ENCODE measurements at places on chromosomes 4 and X.

DNA sequence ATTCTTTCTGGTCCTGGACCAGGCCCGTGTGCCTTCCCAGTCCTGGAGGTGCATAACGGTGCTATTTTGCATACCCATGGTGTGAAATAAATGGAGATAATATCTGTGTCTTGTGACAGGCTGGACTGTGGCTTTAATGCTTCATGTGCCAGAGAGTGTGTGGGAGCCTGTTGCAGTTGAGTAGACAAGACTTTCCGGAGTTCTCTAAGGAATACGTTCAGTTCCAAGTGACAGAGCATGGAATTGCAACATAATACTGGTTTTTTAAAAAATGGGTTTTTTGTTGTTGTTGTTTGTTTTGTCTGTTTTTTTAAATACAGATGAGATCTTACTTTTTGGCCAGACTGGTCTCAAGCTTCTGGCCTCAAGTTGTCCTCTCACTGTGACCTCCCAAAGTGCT lies 74.0 kb downstream of the HPRT1 start:
- no peaks in the 10 kb centered on the region for H3K27me3 ChIP-seq
- no peak overlapping the region for H3K27ac ChIP-seq
- no peaks in the 10 kb centered on the region for H3K36me3 ChIP-seq
- no peaks in the 10 kb centered on the region for H3K4me1 ChIP-seq

DNA sequence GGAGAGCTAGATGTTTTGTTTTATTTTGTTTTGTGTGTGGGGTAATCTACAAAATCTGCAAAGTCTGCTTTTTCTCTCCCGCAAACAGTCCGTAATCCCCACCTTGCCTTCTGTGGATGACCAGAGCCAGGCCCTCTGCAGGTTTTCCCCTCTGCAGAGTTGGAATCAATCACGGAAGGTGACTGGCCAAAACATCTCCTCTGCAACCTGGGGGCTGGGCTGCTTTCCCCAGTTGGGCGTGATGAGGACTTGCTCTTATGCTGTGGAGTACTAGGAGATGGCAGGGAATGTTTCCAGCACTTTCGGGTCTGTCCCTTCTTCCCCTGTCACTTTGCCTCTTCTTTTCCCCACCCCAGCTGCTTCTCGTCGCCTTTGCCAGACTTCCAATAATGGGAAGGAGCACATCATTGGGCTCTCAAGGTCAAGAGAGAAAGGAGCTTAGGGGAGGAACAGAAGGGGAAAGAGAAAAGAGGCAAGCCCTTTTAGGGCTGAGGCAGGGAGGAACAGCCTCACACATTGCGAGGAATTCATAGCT lies 1.1 kb downstream of the TMEM35A start:
- H3K27ac ChIP-seq = no peak overlapping the region
- no peaks in the 10 kb centered on the region for H3K4me1 ChIP-seq
- H3K36me3 ChIP-seq = no peaks in the 10 kb centered on the region
- H3K4me3 ChIP-seq = no peak overlapping the region
- peaks cover 16% of the 10 kb centered on the region for H3K27me3 ChIP-seq
- DNase-seq = no peak

GRCh38 chrX:10524578-10524977 lies 95.8 kb downstream of the MID1 start:
- H3K4me3 ChIP-seq = no peak overlapping the region
- H3K27ac ChIP-seq = no peak overlapping the region
- no peaks in the 10 kb centered on the region for H3K27me3 ChIP-seq
- DNase-seq = no peak
- no peaks in the 10 kb centered on the region for H3K36me3 ChIP-seq

- no peak overlapping the region for H3K27ac ChIP-seq
- H3K36me3 ChIP-seq = no peaks in the 10 kb centered on the region
- no peak for DNase-seq
- H3K4me3 ChIP-seq = no peak overlapping the region
- H3K27me3 ChIP-seq = no peaks in the 10 kb centered on the region
- no peaks in the 10 kb centered on the region for H3K4me1 ChIP-seq
Observed at GRCh38 chr4:26985873-26986272, 125.2 kb downstream of the STIM2 start.

DNA sequence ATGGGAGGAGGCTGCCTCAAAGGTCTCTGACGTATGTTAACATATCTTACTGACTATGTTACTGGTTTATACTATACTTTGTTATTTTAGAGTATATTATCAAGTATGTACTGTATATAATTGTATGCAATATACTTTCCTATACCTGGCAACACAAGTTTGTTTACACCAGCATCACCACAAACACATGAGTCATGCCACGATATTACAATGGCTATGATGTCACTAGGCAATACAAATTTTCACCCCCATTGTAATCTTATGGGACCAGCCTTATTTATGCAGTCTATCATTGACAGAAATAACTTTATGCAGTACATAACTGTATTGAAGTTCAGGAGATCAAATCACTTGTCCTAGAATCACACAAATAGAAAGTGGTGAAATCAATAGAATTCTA lies 329.9 kb upstream of the SLC7A11 start:
- no peaks in the 10 kb centered on the region for H3K36me3 ChIP-seq
- no peak for DNase-seq
- no peaks in the 10 kb centered on the region for H3K27me3 ChIP-seq

DNA sequence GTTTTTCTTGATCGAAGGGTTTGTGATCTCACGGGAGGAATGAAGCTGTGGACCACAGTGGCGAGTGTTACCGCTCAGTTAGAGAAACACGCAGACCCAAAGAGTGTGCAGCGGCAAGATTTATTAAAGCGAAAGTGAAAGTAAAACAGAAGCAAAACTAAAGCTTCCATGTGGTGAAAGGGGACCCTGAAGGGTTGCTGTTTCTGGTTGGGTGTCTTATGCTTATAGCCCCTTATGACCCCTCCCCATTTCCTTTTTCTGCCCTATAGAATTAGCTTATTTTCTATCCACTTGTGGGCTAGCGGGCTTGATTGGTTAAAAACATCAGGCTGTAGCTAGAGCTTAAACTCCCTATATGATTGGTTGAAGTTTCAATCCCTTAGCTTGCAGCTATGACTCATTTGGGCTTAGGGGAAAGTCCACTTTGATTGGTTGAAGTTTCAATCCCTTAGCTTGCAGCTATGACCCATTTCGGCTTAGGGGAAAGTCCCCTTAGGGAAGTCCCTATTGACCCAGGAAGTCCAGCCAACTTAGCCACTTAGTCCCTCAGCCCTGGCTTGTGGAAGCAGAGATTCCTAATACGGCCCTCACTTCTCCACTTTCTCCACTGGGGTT lies 171.2 kb upstream of the NWD2 start:
- H3K27me3 ChIP-seq = no peaks in the 10 kb centered on the region
- H3K4me1 ChIP-seq = no peaks in the 10 kb centered on the region
- DNase-seq = no peak
- H3K36me3 ChIP-seq = no peaks in the 10 kb centered on the region
- H3K27ac ChIP-seq = no peak overlapping the region

DNA sequence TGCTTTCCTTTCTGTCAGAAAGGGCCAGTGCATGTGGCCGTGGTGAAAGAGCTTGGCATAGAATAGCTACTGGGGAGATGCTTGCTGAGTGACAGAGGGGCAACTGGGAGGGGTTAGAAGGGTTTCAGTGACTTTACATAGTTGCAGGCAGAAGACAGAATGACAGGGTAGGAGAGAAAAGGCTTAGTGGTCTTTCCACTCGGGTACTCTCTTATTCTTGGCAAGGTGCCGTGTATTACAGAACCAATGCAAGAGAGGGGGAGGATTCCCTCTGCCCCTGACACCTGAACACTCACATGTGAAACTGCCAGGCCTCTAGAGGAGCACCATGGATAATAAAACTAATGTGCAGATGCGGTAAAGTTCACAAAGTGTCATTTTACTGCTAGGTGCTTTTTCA lies 228.2 kb downstream of the MGST2 start:
- H3K27ac ChIP-seq = no peak overlapping the region
- no peaks in the 10 kb centered on the region for H3K27me3 ChIP-seq
- H3K4me3 ChIP-seq = no peak overlapping the region
- no peak for DNase-seq
- H3K4me1 ChIP-seq = no peaks in the 10 kb centered on the region

DNA sequence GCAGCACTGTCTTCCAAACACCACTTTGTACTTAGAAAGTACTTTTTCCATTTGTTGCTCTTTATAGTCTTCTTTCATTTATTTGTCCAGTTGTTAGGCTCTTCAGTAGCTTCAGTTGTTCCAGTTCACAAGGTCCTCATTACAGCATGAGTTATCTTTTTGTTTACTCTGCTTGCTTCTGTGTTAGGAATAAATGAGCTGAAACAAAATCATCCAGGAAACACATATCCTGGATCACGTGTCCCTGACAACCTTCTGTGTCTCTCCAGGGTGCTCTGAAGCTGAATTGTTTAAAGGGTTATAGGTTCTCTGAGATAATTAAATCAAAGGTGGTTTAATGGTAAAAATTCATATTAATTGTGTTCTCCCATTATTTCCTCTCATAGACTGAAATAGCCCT lies 19.9 kb upstream of the KLHL8 start:
- H3K27ac ChIP-seq = peak overlapping the region; percentile 1
- no peaks in the 10 kb centered on the region for H3K36me3 ChIP-seq
- DNase-seq = no peak
- peaks cover 10% of the 10 kb centered on the region for H3K4me1 ChIP-seq

DNA sequence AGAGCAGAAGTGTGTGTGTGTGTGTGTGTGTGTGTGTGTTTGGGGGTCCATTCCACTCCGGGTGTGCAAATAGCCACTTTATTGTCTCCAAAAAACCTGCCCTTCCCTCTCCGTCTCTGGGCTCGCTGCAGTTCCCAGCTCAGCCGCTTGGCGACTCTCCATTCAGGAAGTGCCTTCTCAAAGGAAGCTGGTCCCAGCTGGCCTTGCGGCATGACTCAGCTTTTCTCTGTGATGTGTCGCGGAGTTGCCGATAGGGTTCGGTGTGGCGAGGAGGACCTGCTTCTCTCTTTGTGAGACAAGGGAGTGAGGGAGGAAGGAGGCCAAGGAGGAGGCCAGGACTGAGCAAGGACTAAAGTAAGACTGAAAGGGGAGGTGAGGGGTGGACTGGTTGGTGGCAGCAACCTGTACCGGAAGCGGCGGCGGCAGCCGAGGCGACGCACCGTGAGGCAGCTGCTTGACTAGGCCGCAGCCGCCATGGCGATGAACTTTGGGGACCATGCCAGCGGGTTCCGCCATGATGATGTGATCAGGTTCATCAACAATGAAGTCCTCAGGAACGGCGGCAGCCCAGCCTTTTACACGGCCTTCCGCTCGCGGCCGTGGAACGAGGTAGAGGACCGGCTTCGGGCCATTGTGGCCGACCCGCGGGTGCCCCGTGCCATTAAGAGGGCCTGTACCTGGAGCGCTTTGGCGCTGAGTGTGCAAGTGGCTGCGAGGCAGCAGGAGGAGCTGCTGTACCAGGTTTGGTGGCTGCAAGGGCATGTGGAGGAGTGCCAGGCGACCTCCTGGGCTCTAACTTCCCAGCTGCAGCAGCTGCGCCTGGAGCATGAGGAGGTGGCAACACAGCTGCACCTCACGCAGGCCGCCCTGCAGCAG lies at the start of gene TEX13C:
Gene TEX13C (plus strand): TSS at position 226 of the 876 bp plus-strand sequence. CDS start 249 bp downstream, at position 475.
- H3K4me3 ChIP-seq = no peak within 1 kb of the TSS
- no peaks in the 10 kb centered on the region for H3K27me3 ChIP-seq
- no peak for DNase-seq
- no peaks in the 10 kb centered on the region for H3K36me3 ChIP-seq

DNA sequence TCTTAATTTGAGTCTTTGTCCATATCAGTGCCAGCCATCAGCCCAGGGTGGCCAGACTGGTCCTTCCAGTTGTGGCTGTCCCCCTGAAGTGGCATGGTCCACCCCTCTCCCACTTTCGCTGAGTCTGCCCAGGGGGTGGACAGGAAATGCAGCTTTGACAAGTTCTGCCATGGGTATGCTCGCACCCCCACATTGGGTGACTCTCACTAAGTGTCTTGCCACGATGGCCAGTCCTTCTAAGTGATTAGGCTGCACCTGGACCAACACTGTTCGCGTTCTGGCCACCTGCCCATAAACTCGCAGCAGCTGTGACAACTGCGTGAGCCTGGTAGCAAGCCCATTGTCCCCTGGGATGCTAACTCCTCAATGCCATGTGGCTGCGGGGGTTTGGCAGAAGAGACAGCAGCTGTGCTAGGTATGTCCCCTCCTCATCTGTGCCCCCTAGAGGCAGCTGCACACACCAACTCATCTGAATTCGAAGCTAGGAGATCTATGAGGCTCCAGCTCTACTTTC lies 10.0 kb upstream of the LNX1 start:
- H3K4me3 ChIP-seq = no peak overlapping the region
- peaks cover 14% of the 10 kb centered on the region for H3K4me1 ChIP-seq
- no peaks in the 10 kb centered on the region for H3K36me3 ChIP-seq
- DNase-seq = no peak

DNA sequence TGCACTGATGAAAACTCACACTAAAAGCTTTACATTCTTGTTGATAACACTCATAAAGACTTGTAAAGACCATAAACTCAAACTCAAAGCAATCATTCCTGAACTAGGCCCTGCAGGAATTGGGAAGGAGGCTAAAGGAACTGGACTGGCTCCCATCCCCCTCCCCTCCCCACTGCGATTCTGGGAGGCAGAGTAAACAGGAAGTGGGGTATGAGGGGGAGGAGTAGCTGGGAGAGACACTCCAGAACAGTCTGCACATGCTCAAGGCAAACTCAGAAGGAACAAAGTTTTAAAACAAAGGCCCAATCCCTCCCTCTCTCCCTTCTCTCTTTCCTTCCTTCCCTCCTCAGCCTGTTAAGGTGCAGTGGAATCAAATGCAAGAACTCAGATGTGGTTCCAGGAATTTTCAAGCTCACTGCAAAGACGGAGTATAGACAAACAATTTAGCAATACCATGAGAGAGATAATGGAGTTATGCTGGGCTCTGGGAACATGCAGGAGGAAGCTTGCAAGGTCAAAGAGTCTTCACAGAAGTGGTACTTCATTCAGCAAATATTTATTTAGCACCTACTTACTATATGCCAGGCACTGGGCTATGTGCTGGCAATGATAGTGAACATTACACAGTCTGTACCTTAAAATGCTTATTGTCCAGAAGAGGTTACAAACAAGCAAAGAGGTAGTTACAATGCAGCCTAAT lies 15.9 kb downstream of the MID1IP1 start:
- H3K27me3 ChIP-seq = no peaks in the 10 kb centered on the region
- H3K4me3 ChIP-seq = no peak overlapping the region
- no peaks in the 10 kb centered on the region for H3K36me3 ChIP-seq
- H3K4me1 ChIP-seq = no peaks in the 10 kb centered on the region
- DNase-seq = peak; percentile 29

Measured in adrenal gland (tissue), 19 donors.